Uterus (tissue), 4 donors: ENCODE measurements at places on chromosomes 12 and 14.
A peak's percentile ranks its signal among the peaks of the same experiment; 100 is the strongest.

GRCh38 chr12:125079084-125079483 lies 13.8 kb downstream of the AACS start:
- no peaks in the 10 kb centered on the region for H3K4me1 ChIP-seq
- no peaks in the 10 kb centered on the region for H3K27me3 ChIP-seq
- H3K27ac ChIP-seq: no peak overlapping the region
- no peaks in the 10 kb centered on the region for H3K36me3 ChIP-seq
- no peak overlapping the region for H3K4me3 ChIP-seq
- no peak for DNase-seq

DNA sequence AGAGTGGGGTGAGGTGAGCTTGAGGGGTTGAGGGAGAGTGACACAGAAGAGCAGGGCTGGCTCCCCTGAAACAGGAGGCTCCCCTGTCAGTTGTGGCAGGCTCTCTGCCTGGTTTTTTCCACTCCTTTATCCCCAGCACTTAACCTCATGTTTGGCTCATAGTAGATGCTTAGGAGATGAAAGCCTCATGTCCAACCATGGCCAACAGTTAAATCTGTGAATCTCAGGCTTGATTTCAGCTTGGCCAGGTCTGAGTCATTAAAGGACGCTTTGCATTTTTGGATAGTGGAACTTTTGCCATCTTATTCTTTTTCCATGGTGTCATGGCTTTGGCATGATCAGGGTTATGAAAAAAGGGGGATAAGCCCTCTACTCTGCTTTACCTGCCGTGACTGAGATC lies 117.2 kb downstream of the CACNA1C start:
- H3K36me3 ChIP-seq: no peaks in the 10 kb centered on the region
- no peaks in the 10 kb centered on the region for H3K27me3 ChIP-seq
- no peak for DNase-seq
- peak overlapping the region; percentile 20 for H3K27ac ChIP-seq
- H3K4me1 ChIP-seq: no peaks in the 10 kb centered on the region
- H3K4me3 ChIP-seq: no peak overlapping the region

GRCh38 chr12:106632797-106633450 lies 50.1 kb downstream of the RFX4 start:
- H3K27me3 ChIP-seq: no peaks in the 10 kb centered on the region
- H3K4me3 ChIP-seq: no peak overlapping the region
- no peaks in the 10 kb centered on the region for H3K36me3 ChIP-seq
- no peak overlapping the region for H3K27ac ChIP-seq
- DNase-seq: no peak

- DNase-seq: no peak
- H3K27me3 ChIP-seq: no peaks in the 10 kb centered on the region
- no peak overlapping the region for H3K4me3 ChIP-seq
- no peaks in the 10 kb centered on the region for H3K4me1 ChIP-seq
- H3K36me3 ChIP-seq: no peaks in the 10 kb centered on the region
- H3K27ac ChIP-seq: no peak overlapping the region
These were observed 92.5 kb downstream of the STAB2 start for GRCh38 chr12:103679421-103680170.

DNA sequence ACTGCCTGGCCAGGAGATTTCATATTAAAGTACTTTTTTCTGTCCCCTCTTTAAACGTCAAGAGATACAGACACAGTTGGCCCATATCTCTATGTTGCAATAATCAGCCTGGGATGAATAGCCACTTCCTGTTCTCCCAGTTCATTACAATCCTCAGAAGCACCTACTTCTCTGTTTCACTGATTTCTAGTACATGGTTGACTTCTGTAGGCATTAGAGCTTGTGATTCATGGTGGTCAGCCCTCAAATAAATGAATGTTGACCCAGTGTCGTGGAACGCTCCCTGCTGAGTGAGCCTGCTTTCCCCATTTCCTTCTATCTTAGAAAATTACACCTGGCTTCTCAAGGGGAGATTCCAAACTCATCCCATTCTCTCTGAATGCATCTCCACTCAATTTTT lies 416.7 kb downstream of the PDZRN4 start:
- DNase-seq: no peak
- H3K4me1 ChIP-seq: no peaks in the 10 kb centered on the region
- H3K27me3 ChIP-seq: no peaks in the 10 kb centered on the region

- no peak for DNase-seq
- H3K27ac ChIP-seq: no peak overlapping the region
- no peak overlapping the region for H3K4me3 ChIP-seq
These were observed 6.6 kb downstream of the PHB2 start for GRCh38 chr12:6963791-6964413.

GRCh38 chr12:129373746-129374145 lies 520.5 kb downstream of the GLT1D1 start:
- H3K4me1 ChIP-seq: no peaks in the 10 kb centered on the region
- H3K27ac ChIP-seq: no peak overlapping the region
- H3K4me3 ChIP-seq: no peak overlapping the region
- no peaks in the 10 kb centered on the region for H3K36me3 ChIP-seq

DNA sequence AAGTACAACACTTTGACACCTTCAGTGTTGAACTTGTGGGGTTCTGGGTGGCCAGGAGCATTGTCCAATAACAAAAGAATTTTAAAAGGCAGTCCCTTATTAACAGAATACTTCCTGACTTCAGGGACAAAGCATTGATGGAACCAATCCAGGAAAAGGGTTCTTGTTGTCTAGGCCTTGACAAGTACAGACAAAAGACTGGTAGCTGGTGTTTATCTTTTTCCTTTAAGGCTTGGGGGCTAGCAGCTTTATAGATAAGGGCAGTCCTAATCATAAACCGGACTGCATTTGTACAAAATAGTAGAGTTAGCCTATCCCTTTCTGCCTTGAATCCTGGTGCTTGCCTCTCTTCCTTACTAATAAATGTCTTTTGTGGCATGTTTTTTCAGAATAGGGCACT lies 27.4 kb downstream of the FAM177A1 start:
- no peaks in the 10 kb centered on the region for H3K4me1 ChIP-seq
- no peaks in the 10 kb centered on the region for H3K36me3 ChIP-seq
- no peak for DNase-seq
- no peak overlapping the region for H3K4me3 ChIP-seq
- H3K27ac ChIP-seq: no peak overlapping the region

DNA sequence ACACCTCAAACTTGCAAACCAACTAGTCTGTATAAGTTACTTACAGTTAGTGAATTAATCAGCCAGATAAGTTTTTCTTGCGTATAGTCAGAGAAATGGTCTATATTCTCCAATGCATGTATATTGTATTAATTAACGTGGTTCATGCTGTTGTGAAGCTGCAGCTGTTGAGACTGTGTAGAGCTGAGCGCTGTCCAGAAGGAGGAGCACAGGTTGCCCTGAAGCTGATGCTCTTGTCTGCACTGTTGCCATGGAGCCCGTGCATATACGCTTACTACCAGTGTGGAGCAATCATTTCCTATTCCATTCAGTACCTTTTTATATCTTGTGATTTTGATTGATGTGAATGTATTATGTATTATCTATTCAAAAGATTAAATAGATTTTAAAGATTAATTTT lies 74.3 kb upstream of the ARID2 start:
- H3K36me3 ChIP-seq: no peaks in the 10 kb centered on the region
- no peaks in the 10 kb centered on the region for H3K27me3 ChIP-seq
- H3K4me1 ChIP-seq: no peaks in the 10 kb centered on the region
- H3K4me3 ChIP-seq: no peak overlapping the region
- no peak overlapping the region for H3K27ac ChIP-seq

DNA sequence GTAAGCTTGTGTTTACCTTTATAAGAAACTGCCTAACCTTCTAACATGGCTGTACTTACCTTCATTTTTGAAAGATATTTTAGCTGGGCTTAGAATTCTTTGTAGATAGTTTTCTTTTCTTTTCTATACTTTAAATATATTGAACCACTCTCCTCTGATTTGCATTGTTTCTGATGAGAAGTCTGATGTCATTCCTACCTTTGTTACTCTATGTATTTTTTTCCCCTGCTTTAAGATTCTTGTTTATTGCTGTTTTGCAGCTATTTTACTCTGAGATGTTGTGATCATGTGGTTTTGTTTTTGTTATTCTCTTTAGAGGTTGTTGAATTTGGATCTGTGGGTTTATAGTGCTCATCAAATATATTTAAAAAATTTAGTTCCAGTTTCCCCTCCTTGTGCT lies 31.8 kb downstream of the CNOT2 start:
- H3K36me3 ChIP-seq: no peaks in the 10 kb centered on the region
- no peaks in the 10 kb centered on the region for H3K4me1 ChIP-seq
- H3K27ac ChIP-seq: no peak overlapping the region
- no peaks in the 10 kb centered on the region for H3K27me3 ChIP-seq
- no peak for DNase-seq
- H3K4me3 ChIP-seq: no peak overlapping the region

DNA sequence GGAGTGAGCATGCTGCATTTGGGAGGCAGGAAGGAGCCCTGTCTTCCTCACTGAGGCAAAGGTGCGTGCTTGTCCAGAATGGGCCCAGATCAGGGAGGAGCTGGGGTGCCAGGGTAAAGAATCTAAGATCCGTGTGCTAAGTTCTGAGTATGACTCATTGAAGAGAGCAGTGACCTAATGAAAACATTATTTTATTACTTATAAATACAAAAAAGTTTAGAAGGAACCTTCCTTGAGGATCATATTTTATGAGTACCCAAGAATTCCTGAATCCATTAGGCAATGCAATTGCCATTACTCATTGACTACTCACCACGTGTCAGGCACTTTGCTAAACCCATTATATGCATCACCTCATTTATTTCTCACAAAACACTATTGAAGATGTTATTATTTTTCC lies 264.7 kb downstream of the EGLN3 start:
- H3K4me3 ChIP-seq: no peak overlapping the region
- no peaks in the 10 kb centered on the region for H3K4me1 ChIP-seq
- no peaks in the 10 kb centered on the region for H3K27me3 ChIP-seq
- no peaks in the 10 kb centered on the region for H3K36me3 ChIP-seq
- DNase-seq: no peak

- H3K4me3 ChIP-seq: no peak overlapping the region
- no peaks in the 10 kb centered on the region for H3K27me3 ChIP-seq
- H3K36me3 ChIP-seq: no peaks in the 10 kb centered on the region
- no peaks in the 10 kb centered on the region for H3K4me1 ChIP-seq
- no peak for DNase-seq
- no peak overlapping the region for H3K27ac ChIP-seq
These were observed 20.4 kb downstream of the TTC9 start for GRCh38 chr14:70662080-70662479.
